ENCODE measurements at places on chromosomes 5 and 9. TPM values are rescaled to one million over a fixed set of nuclear protein-coding genes. Genes with fewer than 3 reads are reported as not detected.

- no peak for DNase-seq
These were observed 58.8 kb upstream of the TMEM171 start for GRCh38 chr5:73061593-73061992.

DNA sequence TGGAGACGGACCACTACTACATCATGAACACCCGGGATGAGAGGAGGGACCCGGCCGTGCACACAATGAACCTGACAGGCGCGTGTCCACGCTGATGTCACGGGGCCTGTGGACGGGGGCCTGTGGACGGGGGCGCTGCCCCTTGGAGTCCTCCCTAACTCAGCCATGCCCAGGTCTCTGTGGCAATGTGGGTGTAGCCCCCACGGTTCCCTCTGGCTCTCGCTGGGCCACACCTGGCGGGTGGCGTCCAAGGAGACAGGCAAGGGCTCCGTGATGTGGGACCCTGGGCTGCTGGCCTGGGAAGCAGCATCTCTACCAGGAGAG, 22.1 kb downstream of the PAEP start:
- no peak for DNase-seq

- DNase-seq: no peak
These were observed 30.7 kb downstream of the KCNT1 start for GRCh38 chr9:135732569-135733257.

- DNase-seq: peak; percentile 15
These were observed 65.0 kb downstream of the C9orf152 start for GRCh38 chr9:110142868-110143481.

The EQTN gene
- total RNA-seq: not detected

The TLX3 gene
- total RNA-seq: not detected

DNA sequence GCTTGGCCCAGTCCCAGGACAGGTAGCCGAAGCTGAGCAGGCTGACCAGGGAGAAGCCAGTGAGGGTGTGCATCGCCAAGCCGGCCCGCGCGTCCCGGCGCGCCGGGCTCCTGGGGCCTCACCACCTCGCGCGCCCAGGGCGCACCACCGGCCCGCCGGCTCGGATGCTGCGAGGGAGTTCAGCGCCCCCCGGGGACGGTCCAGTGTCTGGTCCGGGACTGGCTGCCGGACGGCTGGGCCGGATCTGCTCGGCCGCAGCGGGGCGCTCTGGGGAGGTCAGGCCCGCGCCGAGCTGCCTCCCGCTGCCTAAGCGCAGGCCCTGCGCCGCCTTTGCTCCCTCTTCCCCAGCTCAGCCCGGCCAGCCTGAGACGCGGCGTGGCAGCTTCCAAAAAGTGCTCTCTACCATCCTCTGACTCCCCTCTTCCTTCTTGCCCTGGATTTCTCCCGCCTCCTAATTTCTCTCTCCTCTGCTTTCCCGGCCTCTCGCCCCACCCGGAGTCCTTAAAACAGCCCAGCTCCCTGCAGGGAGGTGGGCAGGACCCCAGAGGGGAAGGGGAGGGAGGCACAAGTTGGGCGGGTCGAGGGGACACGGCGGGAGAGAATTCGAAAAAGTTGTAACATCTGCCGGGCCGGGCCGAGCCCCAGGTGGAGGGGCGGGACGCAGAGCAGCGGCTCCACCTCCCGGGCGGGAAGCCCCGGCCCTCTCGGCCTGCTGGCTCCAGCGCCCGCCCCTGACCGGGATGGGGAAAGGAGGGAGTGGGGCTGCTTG, at the start of gene ARSI:
ARSI (minus strand) TSS at position 605 of the 769 bp plus-strand sequence; CDS start at position 73, 532 bp downstream.
- DNase-seq: no peak

The ADGRD2 gene
- total RNA-seq: not detected

- DNase-seq: no peak
These were observed 2.2 kb downstream of the FAM78A start for GRCh38 chr9:131273856-131274673.

The C1QTNF2 gene
- 0.39 TPM for total RNA-seq

DNA sequence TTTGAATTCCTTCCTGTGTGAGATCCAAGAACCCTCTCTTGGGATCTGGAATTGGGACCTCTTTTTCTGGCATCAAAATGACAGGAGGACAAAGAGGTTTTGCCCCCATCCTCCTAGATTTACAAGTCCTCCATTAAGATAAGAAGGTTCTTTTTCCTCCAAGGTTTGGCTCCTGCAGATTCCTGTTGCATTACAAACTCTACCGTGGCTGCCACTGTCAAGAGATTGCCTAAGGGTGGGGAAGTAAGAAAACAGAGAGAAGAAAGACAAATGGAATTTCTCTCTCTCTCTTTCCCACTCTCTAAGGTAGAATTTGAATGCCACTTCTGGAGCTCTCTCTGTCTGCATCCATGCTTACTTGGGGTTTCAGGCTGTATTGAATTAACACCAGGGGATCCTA, 12.0 kb upstream of the SVEP1 start:
- no peak for DNase-seq

The NPM1 gene
- 1,854 TPM for total RNA-seq

DNA sequence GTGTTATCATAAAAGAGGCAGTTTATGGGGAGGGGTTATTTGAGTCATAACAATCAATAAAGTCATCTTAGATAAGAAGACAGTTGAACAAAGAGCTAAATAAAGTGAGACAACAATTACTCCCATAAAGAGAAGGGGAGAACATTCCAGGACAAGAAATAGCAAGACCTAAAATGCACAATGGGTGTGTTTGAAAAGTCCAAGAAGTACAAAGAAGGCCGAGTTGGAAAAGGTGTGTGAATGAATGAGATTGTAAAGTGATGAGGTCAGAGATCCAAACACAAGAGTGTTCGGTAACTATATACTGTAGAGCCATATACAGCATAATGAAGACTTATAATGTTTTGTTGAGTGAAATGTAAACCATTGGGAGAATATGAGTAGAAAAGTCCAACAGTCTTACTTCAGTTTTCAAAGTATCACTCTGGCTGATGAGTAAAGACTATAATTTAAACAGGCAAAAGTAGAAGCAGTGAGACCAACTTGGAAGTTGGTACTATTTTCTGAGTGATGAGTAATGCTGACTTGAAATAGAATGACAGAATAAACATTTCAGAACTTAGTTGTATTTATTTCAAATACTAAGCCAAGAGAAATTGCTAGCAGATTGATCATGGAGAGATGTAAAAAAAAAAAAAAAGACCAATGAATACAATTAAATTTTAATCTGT, 868.7 kb upstream of the CDH9 start:
- no peak for DNase-seq

DNA sequence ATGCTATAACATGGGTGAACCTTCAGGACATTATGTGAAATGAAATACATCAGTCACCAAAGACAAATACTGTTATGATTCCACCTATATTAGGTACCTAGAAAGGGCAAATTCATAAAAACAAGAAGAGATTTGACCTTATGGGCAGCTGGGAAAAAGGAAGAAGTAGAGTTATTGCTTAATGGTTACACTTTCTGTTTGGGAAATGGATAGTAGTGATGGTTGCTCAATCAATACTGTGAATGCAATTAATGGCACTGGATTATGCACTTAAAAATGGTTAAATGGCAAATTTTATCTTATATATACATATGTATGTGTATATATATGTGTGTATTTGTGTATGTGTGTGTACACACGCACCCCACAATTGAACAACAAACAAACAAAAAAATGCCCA, 15.2 kb downstream of the FKBP15 start:
- no peak for DNase-seq

The ADAMTS12 gene
- total RNA-seq: 0.76 TPM

The DPYSL3 gene
- 24.8 TPM for total RNA-seq

The GABRP gene
- 0.09 TPM for total RNA-seq

DNA sequence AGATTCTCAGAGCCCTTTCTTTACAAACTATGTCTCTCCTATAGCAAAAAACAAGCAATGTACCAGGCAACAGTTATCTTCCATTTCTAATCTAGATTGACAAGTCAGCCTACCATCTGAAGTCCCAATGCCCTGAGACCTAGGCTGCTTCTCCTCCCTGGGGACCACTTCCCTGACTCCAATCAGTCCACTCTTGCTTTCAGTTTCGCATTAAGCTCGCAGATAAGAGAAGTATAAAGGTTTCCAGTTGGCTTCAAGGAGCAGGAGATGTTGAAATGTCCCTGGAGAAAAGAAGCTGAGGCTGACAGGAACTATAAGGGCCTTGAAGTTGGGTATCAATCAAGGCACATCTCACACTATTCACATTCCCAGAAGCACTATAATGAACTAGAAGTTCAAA, 32.3 kb downstream of the ERP44 start:
- DNase-seq: peak; percentile 88

GRCh38 chr5:138334867-138335447, 3.1 kb upstream of the FAM53C start:
- DNase-seq: no peak

- DNase-seq: no peak
These were observed 50.5 kb upstream of the BARHL1 start for GRCh38 chr9:132531710-132532570.

The UBTD2 gene
- 18.3 TPM for total RNA-seq

DNA sequence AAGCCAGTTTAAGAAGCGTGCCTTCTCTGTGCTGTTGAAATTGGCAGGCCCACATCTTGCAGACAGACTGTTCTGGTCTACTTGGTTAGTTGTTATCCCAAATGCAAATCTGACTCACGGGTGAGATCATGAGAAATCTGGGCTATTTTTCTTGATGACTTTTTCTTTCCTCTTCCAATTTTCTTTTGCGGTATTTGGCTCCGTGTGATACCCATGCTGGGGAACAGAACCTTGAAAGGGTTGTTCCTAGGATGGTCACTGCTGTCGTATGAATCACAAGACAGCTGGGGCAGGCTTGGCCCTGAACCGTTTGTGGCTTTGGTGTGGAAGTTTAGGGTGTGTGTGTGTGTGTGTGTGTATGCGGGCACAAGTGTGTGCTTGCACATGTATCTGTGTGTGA, 24.6 kb downstream of the PDZD2 start:
- no peak for DNase-seq

The CCDC187 gene
- not detected for total RNA-seq

The PHYHD1 gene
- total RNA-seq: 8.0 TPM

The FABP6 gene
- total RNA-seq: 0.83 TPM

DNA sequence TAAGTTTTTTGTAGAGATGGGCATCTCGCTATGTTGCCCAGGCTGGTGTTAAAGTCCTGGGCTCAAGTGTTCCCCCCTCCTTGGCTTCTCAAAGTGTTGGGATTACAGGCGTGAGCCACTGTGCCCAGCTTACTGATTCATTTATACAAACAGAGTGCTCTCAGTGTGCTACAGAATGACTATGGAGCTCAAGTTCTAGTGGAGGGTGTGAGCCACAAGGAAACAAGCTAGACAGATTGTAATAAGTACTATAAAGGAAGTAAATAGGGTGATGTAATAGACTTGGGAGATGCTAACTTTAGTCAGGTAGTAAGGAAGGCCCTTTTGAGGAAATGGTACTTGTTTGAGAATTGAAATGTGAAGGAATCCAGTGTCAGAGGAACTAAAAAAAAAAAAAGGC, 1.7 kb upstream of the TMEM267 start:
- no peak for DNase-seq

DNA sequence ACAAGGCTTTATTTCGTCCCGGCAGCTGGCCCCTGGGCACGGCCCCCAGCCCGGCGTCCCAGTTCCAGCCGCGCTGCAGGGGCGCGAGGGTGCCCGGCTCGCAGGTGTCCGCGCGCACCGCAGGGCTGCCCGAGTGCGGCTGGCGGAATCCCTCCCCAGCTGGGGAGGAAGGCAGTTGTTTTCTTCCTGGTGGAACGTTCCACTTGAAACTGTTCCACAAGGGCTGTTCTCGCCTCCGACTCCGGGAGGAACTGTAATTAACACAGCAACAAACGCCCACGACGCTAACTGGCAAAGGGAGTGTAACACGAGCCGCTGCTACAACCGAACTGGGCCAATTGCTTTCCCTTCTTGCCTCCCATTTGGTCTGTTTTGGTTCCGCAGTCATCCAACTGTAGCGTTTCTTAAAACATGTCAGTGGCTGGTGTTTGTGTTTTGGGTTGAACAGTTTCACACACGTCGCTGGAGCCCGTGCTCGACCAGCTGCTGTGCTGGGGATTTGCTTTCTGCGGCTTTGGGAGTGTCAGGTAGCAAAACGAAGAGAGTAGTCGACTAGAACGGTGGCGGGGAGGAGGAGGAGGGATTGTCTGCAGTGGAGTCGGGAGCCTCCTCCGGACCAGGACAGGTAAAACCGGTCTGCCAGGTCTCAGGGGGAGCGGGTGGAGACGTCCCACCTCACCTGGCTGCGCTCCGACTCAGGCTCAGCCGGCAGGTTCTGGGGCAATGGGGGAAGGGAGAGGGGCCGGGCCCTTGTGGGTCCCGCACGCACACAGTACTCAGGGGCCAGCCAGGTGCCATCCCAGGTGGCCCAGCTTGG, 131.6 kb upstream of the NIPBL start:
- peak; percentile 78 for DNase-seq

The CCDC152 gene
- total RNA-seq: 11.2 TPM

- DNase-seq: no peak
These were observed 594.8 kb downstream of the RAB3C start for GRCh38 chr5:59177644-59178043.

DNA sequence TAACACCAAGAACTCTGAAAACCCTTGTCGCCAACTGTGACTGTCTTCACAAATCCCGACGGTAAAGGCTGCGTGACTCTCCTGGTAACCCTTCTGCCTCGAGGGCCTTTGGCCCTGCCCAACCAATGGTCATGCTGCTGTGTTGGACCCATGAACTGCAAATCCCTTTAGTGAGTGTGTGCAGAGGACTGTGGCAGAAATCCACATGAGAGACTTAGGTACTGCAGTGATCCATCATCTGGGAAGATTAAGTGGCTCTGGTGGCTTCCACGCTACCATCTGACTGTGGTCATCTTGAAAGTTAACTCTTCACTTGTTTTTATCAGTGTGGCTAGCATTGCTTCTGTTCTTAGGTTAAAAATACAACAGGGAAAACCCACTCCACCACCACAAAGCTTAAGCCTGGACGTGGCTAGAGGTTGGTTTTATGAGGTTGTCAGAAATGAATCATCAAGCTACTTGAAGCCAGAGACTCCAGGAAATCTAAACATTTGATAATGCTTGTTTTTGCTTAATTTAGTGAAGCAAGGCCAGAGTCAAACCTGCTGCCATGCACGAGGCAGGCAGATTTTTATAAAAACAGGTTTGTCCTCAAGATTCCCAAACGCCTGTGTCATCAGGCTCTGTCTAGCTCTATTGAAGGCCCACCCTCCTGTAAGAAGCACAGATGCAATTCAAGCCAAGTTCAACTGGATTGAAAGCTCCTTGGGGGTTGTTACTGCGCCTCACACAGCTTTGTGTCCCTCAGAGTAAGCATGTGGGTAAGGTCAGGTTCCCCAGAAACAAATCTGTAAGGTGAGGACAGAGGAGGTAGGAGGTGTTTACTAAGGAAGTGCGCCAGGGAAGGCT, 52.7 kb upstream of the ERCC6L2 start:
- peak; percentile 14 for DNase-seq

DNA sequence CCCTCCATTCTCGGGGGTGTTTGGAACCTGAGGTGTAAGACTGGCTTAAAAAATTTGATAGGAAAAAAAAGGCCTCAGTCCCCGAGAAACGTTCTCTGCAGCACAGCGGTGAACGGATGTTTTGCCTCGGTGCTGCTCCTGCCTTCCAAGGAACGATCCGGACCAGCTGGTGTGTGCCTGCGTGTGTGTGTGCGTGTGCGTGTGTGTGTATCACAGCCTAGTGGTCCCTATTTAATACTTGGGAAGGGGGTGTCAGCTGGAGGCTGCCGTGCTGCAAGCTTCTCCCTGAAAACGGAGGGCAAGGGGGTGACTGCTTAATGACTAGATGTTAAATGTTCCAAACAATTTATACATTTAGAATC, 76.9 kb downstream of the LHX2 start:
- DNase-seq: no peak

GRCh38 chr9:114301798-114302565, 20.9 kb upstream of the ORM1 start:
- DNase-seq: no peak

The CORO2A gene
- 0.68 TPM for total RNA-seq

GRCh38 chr9:135833864-135834263, 73.5 kb downstream of the CAMSAP1 start:
- DNase-seq: no peak

- no peak for DNase-seq
These were observed 42.7 kb downstream of the TNPO1 start for GRCh38 chr5:72859127-72859526.
